HT-29 (cell line): ENCODE measurements at places on chromosomes 5 and 9.

GRCh38 chr5:135133698-135134515 is 99.9 kb upstream of the PITX1 start:
- peak; percentile 60 for DNase-seq

GRCh38 chr5:12315461-12315860 is 411.2 kb upstream of the CTNND2 start:
- DNase-seq, result no peak

GRCh38 chr5:157259699-157260098 is 6.2 kb upstream of the CYFIP2 start:
- DNase-seq, result no peak

DNA sequence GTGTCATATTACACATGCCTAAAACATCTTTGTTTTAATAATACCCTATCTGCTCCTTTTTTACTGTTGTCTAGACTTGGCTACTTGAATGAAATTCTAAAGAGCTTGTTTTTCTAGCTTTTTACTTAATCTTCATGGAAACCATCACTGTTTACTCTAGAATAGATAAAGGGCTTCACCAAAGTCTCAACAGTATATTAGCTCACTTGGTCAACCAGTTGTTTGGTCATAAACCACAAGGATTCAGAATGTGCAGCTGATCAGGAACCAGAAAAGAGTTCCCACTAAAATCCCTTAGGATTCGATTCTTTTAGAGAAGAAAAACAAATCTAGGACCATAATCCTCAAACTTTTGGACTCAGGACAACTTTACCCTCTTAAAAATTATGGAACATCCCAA is 38.0 kb downstream of the CDO1 start:
- DNase-seq, result no peak

- DNase-seq, result no peak
Observed at GRCh38 chr9:116791326-116791725, 104.2 kb downstream of the TRIM32 start.
